Eye (tissue), 1 donor: ENCODE measurements at places on chromosomes 4 and X.

GRCh38 chr4:163757219-163757618 lies 262.7 kb downstream of the TMA16 start:
- DNase-seq = no peak

- DNase-seq = no peak
These were observed 9.5 kb downstream of the CSTF2 start for GRCh38 chrX:100829730-100830129.

DNA sequence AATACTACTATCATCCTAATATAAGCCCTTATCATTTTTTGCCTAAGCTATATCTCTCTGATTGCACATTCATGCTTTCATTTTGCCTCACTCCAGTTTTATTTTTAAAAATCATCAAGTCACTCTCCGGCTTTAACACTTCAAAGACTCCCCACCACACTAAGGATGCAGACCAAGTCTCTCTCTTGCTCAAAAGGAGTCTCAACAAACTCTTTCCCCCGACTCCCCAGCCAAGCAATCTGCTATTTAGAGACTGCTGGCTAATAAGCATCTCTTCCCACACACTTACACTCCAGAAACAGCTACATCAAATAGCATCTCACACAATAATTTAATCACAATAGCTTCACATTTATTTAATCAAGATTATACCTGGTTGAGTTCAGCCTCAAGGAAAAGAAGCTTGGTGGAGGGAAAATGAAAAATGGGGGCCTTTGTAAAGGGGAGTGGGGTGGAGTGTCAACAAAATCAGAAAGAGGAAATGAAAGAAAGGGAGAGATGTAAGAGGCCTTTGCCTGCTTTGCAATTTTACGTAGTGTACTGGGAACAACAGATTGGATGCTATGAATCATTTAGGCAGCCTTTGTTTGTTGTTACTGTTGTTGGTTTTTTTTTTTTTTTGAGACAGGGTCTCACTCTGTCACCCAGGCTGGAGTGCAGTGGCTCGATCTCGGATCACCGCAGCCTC lies 104.1 kb upstream of the MCF2 start:
- DNase-seq = no peak

GRCh38 chr4:54063737-54064316 lies 578 bp downstream of the CHIC2 start:
- peak; percentile 78 for DNase-seq

DNA sequence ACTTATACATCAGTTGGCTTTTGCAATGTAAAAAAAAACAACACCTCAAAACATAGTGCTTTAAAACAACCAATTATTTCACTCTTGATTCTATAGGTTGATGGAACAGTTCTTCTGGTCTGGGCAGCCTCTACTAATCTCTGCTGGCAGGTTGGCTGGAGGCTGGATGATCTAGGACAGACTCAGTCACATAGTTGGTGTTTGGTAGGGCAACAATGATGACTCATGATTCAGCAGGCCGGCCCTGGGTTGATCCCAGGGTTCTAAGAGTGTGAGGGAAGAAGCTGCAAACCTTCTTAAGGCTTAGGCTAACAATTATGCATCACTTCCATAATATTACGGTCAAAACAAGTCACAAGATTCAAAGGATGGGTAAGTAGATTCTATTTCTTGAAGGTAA lies 558.2 kb downstream of the ZNF674 start:
- no peak for DNase-seq

DNA sequence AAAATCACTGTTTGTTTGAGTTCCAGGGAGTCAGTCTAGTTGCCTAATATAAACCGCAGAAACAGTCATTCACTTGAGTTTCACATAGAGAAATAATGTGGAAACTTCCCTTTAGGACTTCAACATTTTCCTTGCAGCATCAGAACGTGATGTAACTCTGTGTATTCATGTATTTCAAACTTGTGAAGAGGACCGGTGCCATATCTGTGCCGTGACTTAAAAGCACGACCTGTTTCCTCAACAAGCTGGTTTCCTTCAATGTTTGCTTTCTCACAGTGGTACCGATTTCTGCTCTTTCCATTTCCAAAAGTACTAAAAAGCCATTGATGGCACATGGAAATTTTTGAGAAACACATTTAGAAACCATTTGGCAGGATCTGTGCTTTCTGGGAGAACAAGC lies 166.6 kb upstream of the RAPGEF2 start:
- DNase-seq = no peak

- peak; percentile 41 for DNase-seq
These were observed 608 bp downstream of the TAF1 start for GRCh38 chrX:71366674-71367256.
